Activated T-helper 2 cell treated with anti-CD3 and anti-CD28 coated beads, Interferon-gamma antibody, Interleukin-2, Interleukin-4, amounts not matched to agents 10 μg/mL and 5 μg/mL and 100 μg/mL, durations not matched to agents 14 hours and 24 hours and 36 hours (primary cell): ENCODE measurements at places on chromosomes 5 and 9. TPM values are rescaled to one million over a fixed set of nuclear protein-coding genes. Genes with fewer than 3 reads are reported as not detected.

GRCh38 chr5:153211076-153211475 is 279.4 kb upstream of the GRIA1 start:
- no peak for DNase-seq

- no peak for DNase-seq
These were observed 79.8 kb downstream of the ARSB start for GRCh38 chr5:78905084-78905938.

DNA sequence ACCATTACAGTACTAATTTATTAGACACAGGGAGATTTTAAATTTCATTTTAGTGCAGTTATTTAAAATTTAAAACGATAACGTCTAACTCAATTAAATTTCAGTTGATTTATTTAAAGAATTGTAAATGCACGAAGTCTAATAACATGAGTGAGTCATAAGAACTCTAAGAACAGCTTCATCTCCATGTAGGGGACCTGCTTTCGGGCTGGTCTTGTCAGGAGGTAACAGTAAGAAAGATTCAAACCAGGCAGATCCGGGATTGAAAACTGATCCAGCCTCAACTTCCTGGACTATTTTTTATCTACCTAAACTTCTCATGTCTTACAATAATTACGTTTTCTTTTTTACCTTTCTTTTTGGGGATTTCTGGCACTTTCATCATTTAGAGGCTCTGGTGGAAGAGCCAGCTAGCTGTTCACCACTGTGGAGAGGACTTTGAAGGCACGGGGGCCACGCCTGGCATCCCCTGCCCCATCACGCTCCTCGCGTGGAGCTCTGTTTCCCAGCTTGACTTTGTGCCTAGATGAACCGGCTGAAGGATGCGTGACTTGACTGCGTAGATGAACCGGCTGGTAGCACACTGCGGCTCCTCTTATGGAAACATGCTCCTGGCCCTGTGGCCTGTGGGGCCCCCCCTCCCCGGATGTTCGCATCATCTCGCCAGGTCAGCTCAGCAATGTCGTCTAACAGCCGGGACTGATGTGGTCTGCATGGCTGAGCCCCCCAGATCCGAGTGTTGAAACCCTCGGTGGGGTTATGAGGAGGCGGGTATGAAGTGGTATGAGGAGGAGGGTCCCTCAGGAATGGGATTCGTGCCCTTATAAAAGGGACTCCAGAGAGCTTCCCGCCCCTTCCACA is 26.0 kb downstream of the NDUFS6 start:
- no peak for DNase-seq

GRCh38 chr9:90906316-90907055 is 104.9 kb downstream of the SYK start:
- no peak for DNase-seq

DNA sequence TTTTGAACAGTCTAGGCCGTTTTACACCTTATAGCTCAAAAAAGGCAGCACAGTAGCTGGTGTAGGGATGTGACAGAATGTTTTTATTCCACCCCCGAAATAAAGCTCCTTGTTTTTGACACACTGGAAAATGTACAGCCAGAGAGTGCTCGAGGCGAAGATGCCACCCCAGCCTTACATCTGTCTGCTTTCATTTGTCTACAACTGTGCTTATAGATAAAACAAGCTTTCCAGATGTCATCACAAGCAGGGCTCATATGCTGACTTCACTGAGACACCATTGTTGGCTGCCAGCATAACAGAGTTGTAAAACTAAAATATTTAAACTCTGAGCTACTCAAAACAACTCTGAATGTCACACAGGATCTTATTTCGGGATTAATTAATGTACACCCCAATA is 386.3 kb downstream of the BNC2 start:
- DNase-seq = no peak

DNA sequence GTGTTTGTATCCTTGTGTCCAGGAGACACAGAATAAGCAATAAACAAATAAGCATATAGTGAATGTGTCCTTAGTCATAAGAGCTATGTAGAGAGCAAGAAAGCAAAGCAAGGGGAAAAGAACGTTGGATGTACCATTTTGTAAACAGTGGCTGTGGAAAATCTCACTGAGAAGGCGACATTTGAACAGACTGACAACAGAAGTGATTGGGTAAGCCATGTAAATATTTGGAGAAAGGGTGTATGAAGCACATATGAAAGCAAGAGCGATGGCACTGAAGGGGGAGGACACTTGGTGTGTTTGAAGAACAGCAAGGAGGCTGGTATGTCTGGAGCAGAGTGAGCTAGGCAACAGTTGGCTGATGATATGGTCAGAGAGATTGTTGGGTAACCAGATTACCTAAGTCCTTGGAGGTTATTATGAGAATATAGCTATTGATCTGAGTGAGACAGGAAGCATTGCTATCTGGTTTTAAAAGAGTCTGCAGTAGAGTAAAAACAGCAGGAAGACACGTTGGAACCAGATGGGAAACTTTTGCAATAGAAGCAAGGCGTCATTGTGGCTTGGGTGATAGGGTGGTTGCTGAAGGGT is 115.5 kb upstream of the IL7R start:
- no peak for DNase-seq

BARHL1 gene
- not detected in 2 replicates for total RNA-seq

DNA sequence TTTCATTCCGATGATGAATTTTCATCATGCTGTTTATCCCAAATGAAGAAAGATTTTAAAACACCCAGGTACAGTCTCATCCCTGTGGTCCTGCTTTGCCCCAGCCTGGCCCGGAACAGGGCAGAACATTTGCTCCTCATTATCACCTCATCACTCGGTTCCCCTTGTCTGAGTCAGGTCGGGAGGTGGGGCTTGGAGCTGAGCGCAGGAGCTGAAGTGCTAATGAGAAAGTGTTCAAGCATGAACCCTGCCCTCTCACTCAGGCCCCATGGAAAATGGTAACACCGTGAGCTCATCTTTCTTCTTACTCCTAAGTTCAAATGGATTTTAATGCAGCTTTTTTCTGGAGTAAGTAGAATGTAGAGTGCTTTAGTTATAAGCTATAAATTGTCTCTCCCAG is 466.2 kb downstream of the KDM4C start:
- DNase-seq = no peak

GRCh38 chr9:124303762-124304161 is 46.0 kb downstream of the NEK6 start:
- no peak for DNase-seq

- DNase-seq = no peak
These were observed 64.3 kb downstream of the DTWD2 start for GRCh38 chr5:118924006-118924389.

IFNA8 gene
- not detected in 2 replicates for total RNA-seq

DNA sequence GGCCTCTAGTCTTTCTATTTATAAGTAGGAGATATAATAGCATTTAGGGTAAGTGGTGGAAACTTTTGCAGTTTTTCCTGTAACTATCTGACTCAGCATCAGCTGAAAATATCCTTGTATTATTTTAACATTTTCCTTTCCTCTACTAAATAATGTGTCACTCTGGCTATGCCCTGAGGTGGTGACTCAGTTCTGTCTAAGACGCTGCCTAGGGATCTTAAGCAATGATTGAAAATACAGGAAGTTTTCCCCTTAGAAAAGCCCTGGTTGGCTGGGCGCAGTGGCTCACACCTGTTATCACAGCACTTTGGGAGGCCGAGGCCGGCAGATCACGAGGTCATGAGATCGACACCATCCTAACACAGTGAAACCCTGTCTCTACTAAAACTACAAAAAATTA is 9.3 kb upstream of the EDIL3 start:
- DNase-seq = no peak

C9orf153 gene
- 0.34 and 0.41 TPM in 2 replicates for total RNA-seq

BHMT2 gene
- not detected in 2 replicates for total RNA-seq

DNA sequence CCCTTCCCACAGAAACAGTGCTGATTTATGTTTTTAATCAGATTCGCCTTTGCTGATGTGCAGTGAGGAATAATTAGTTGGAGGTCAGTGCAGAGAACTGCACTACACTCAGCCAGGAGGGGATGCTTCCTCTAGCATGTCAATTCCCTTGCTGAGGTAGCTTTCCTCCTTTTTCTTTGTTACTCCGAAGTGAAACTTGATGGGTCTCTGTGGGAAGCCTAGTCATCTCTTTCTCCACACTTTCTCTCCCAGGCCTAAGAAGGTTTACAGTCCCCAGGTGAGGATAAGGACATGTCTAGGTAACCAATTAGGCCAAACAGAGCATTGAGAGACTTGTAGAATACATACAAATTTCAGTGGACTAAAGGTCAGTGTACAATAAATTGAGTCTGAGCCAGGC is 461.8 kb downstream of the KIF4B start:
- DNase-seq = no peak

TRPM3 gene
- total RNA-seq = not detected in 2 replicates

GRCh38 chr5:39520232-39520572 is 95.4 kb upstream of the DAB2 start:
- no peak for DNase-seq

PTPN3 gene
- 9.2 and 9.4 TPM in 2 replicates for total RNA-seq

DNA sequence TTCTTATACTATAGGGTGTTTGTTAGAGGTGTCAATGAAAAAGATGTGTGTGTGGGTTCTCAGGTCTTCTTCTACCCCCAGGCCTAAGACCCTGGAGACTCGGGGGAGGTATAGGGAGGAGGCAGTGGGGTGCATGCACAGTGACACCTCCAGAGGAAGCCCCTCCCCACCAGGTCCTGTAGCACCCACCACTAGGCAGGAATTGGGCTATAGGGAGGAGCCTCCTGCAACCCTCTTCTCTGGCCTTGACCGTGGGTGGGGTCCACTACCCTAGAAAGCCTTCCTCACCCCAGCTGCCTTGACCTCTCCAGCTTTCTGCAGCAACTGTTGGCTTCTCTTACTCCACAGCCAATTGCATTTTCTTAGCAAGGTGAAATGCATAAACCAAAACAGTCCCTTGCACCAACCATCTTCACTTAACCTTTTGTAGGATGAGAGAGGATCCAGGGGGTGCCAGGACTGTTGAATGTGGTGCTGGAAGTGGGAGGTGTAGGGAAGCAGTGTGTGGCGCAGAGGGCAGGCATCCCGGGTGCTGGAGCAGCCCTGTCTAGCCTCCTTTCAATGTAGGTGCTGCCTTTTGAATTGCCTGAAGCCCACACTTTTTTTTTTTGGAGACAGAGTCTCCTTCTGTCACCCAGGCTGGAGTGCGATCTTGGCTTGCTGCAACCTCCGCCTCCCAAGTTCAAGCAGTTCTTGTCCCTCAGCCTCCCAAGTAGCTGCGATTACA is 128.5 kb downstream of the RGS3 start:
- DNase-seq = no peak

GRCh38 chr9:2029666-2030170 is 14.6 kb downstream of the SMARCA2 start:
- no peak for DNase-seq

- DNase-seq = no peak
These were observed 120.3 kb upstream of the SPATA31C2 start for GRCh38 chr9:88258601-88259000.

GRCh38 chr9:114374936-114375335 is 12.8 kb downstream of the AKNA start:
- no peak for DNase-seq

NXNL2 gene
- not detected in 2 replicates for total RNA-seq

DNA sequence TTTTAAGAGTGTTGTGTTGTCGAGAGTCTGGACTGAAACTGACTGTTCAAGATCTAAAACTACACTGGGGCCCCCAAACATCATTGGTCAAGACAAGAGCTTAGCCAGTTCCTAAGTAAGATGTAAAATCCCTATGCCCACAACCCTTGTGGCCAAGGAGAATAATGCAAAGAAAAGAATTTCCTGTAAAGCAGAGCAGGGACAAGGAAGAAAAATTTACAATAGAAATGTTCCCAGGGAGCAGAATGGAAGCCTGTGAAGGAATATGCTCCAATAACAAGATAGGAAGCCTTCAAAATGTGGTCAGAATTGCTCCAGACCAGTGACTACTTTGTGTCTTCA is 20.4 kb downstream of the PPP1R2B start:
- DNase-seq = no peak

- no peak for DNase-seq
These were observed 106.2 kb downstream of the ST8SIA4 start for GRCh38 chr5:100796851-100797250.

GRCh38 chr9:34717996-34718614 is 8.2 kb upstream of the CCL21 start:
- no peak for DNase-seq

DNA sequence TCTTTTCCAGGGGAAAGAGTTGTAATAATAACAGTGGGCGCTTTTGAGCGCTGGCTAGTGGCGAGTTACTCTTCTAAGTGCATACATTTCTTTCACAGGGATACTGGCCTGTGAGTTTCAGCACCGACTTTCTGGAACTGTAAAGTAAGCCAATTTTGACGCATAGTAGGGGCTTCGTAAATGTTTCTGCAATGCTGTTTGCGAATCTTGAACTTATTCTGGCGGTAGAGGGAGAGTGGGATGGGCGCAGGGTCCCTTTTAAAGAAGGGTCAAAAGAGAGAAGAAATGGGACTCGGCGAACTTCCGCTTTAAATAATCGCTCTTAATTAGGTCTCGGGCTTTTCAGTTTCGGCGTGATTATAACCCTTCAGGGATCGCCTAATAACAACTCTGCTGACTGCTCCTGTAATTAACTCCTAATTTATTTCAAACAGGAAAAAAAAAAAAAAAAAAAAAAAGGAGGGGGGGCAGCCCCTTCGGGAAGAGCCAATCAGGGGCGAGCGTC is 351 bp upstream of the MSX2 start:
- DNase-seq = no peak

GRCh38 chr9:131396626-131397025 is 2.7 kb downstream of the PRRC2B start:
- no peak for DNase-seq

- DNase-seq = no peak
These were observed 850.5 kb upstream of the SEMA6A start for GRCh38 chr5:117425163-117425562.

STXBP1 gene
- total RNA-seq = 44.5 and 48.9 TPM in 2 replicates

NTNG2 gene
- total RNA-seq = 3.8 and 5.2 TPM in 2 replicates

- no peak for DNase-seq
These were observed 858 bp upstream of the SOWAHA start for GRCh38 chr5:132812123-132812765.

GRCh38 chr5:75717082-75717922 is at the start of gene POC5:
POC5 (minus strand) TSS chr5:75717437; CDS start chr5:75712937, 4,500 bp downstream.
- DNase-seq = peak; percentile 97

GRCh38 chr9:110029429-110029955 is 178.5 kb downstream of the C9orf152 start:
- no peak for DNase-seq

GADD45G gene
- total RNA-seq = 18.4 and 19.9 TPM in 2 replicates

DNA sequence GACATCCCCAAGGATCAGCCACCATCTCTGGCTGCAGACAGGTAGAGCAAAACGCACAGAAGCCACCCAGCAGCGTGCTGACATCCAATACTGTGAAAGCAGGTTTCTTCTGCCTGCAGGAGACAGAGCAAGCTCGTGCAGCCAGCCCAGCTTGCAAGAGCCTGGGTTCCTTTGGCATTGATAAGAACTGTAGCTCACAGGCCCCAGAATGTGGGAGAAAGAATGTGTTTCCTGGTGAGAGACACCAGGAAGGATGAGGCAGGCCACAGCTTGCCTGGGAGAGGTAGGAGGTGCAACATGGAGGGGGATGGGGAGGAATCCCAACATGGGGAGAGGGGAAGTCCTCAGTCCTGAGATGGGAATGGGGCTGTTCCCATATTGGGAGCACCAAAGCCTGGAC is 34.0 kb upstream of the ARAP3 start:
- DNase-seq = no peak

GRCh38 chr5:418162-419121 is 24.5 kb upstream of the EXOC3 start:
- DNase-seq = no peak

- no peak for DNase-seq
These were observed 76.2 kb upstream of the IL6ST start for GRCh38 chr5:56070851-56071465.

GRCh38 chr5:57586649-57587048 is 104.0 kb upstream of the ACTBL2 start:
- DNase-seq = no peak

- DNase-seq = no peak
These were observed 521.0 kb upstream of the CHD1 start for GRCh38 chr5:99449786-99450185.
